ENCODE measurements at places on chromosomes 13 and 19. TPM values are rescaled to one million over a fixed set of nuclear protein-coding genes. Genes with fewer than 3 reads are reported as not detected.

Gene DZIP1
- 33.8 TPM for total RNA-seq

Gene GRIK5
- 0.45 TPM for total RNA-seq

Gene SPRED3
- 0.83 TPM for total RNA-seq

Gene OR7A5
- not detected for total RNA-seq

Gene LEUTX
- not detected for total RNA-seq

Gene ZNF776
- total RNA-seq = 13.0 TPM

Gene MPV17L2
- 16.8 TPM for total RNA-seq

Gene IFNL1
- not detected for total RNA-seq
